Liver (tissue), 10 donors: ENCODE measurements at places on chromosomes 6 and 20.

GRCh38 chr20:59733351-59733750, 129.0 kb downstream of the PHACTR3 start:
- H3K4me1 ChIP-seq = no peaks in the 10 kb centered on the region
- H3K27me3 ChIP-seq = no peaks in the 10 kb centered on the region
- DNase-seq = no peak
- H3K27ac ChIP-seq = no peak overlapping the region

DNA sequence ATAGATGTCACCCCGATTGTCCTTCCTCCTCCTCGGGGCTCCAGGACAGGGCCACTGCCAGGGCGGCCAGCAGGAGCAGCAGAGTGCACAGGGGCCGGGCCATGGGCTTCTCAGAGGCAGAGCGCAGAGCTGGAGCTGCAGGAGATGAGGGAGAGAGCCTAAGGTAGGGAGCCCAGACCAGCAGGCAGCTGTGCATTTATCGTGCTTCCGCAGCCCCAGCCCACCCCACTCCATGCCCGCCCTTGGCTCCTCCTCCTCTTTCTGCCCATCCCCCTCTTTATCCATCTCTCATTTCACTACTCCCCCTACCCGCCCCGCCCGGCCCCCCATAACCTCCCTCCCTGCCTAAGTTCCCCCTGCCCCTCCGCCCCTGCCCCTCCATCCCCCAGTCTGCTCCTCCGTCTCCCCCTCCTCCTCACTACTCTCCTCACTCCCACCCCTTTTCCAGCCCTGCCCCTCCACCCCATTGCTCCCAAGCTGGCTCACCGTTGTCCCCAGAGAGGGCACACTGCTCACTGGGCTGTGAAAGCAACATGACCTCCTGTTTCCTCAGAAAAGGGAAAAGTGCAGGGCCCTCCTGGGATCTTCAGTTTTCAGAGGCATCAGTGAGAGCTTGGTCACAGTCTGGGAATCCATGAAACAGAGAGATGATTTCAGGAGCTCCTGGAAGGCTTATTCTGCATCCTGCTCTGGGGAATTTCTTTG, 25.5 kb upstream of the CST1 start:
- no peak overlapping the region for H3K27ac ChIP-seq
- H3K36me3 ChIP-seq = no peaks in the 10 kb centered on the region
- no peaks in the 10 kb centered on the region for H3K27me3 ChIP-seq
- H3K4me1 ChIP-seq = no peaks in the 10 kb centered on the region

DNA sequence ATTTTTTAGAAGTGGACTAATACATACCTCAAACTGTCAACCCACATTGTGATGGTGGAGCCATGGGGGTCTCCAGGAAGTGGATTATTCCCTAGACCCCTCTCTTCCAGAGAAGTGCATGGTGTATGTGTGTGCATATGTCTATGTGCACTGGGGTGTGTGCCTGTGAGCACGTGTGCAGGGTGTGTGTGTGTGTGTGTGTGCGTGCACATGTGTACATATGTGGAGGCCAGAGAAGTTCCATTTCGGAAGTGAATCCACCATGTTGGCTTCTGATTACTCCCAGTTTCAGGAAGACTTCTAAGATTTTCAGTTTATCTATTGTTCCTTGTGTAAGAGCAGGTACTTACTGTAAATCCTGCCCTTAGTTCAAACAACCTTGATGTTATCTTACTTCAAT, 208.5 kb upstream of the SULF2 start:
- no peak overlapping the region for H3K27ac ChIP-seq
- no peaks in the 10 kb centered on the region for H3K27me3 ChIP-seq
- H3K36me3 ChIP-seq = no peaks in the 10 kb centered on the region

GRCh38 chr6:146420255-146420654, 123.4 kb upstream of the RAB32 start:
- DNase-seq = no peak
- no peaks in the 10 kb centered on the region for H3K27me3 ChIP-seq
- H3K4me1 ChIP-seq = no peaks in the 10 kb centered on the region
- H3K27ac ChIP-seq = no peak overlapping the region
- no peaks in the 10 kb centered on the region for H3K36me3 ChIP-seq

DNA sequence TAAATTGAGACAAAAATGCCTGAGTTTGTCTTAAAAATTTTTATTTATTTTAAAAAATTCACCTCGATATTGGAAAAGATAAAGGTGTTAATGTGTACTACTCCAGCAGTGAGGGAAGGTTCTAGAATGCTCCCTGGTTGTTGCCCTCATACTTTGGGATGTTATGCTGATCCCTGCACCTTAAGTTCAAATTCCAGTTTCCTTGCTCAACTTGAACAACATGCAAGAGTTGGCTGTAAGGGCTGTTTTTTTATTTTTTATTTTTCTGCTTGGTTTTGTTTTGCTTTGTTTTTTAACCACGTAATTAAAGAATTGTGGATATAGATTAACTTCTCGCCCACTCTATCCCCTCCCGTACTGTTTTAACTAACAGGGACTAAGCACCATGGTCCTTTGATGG, 158.7 kb upstream of the CITED2 start:
- DNase-seq = no peak
- no peak overlapping the region for H3K27ac ChIP-seq
- H3K27me3 ChIP-seq = no peaks in the 10 kb centered on the region
- H3K4me3 ChIP-seq = no peak overlapping the region
